ENCODE measurements at places on chromosomes 4 and X. TPM values are rescaled to one million over a fixed set of nuclear protein-coding genes. Genes with fewer than 3 reads are reported as not detected.
A peak's percentile ranks its signal among the peaks of the same experiment; 100 is the strongest.

DNA sequence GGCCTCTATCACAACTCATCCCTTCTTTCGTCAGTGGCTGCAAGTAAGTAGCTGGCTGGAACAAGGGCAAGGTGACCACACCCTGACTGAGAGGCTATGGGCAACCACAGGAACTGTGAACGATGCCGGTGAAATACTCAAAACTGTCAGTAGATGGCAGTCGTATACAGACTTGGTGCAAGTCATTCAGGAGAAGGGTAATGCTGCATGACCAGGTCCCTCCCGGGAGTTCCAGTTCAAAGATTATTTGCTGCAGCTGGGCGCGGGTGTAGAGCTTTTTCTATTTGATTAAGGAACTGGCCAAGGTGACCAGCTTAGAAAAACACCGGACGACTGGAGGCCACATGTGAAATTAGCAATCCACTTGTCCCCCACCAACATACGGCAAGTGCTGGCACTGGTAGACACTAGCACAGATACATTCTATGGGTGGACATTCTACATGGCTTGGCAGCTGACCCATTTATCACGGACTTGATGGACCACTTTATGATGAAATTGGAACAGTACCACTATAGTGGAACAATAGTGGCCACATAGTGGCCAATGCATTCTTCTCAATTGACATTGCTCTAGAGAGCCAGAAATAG is 726.6 kb downstream of the TRAM1L1 start:
- peak; percentile 15 for DNase-seq

DNA sequence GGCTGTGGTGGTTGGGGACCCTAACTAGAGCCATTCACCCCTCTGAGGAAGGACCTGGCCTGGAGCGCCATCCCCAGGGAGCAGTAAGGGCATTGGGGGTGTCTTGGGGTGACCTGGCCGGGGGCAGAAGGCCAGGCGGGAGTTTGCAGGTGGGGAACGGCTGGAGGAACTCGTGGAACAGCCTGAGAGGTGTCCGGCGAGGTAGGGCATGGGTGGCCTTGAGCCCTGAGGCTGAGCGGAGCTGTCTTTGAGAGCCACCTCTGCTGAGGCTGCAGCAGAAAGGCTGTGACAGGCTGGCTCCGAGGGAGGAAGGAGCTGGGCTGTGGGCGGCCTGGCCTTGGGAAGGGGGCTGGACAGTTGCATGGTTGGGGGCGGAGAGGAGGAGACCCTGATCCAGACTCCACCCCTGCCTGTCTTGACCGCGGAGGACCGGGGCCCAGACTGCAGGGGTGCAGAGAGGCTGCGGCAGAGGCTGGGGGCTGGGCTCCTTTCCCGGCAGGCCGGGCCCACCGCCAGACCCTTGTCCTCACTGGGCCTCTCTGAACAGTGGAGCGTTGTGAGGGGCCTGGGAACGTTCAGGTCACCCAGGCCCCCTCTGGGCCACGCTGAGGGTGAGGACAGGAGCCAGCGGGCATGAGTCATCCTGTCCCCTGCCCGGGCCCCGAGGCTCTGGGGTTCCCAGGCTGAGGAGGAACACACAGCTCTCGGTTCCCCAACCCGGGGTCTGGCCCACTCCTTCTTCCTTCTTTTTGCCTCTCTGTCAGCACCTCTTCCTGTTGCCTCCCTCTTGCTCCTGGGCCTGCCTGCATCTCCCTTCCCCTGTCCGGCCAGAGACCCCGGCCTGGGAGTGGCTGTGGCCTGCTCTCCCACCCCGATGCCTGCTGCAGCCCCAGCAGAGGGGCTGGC is 8.1 kb downstream of the SH3BP2 start:
- peak; percentile 61 for DNase-seq

The GATA1 gene
- not detected for total RNA-seq

DNA sequence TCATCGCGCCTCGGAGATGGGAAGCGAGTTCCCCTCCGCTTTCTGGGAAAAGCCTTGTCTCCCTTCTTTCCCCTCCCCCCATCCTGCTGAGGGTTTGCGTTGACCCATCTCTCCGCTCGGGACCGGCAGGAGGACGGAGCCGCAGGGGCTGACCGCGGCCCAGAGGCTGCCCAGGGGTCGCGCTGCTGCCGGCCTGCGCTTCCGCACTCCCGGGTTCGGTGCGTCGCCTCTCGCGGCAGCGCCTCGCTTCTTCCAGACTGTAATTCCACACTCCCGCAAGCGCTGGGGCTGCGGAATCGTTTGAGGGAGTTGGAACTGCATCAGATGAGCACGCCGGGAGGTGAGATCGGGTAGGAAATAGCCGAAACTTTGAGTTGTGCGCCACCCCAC is 88.3 kb downstream of the BCOR start:
- DNase-seq, result peak; percentile 17

DNA sequence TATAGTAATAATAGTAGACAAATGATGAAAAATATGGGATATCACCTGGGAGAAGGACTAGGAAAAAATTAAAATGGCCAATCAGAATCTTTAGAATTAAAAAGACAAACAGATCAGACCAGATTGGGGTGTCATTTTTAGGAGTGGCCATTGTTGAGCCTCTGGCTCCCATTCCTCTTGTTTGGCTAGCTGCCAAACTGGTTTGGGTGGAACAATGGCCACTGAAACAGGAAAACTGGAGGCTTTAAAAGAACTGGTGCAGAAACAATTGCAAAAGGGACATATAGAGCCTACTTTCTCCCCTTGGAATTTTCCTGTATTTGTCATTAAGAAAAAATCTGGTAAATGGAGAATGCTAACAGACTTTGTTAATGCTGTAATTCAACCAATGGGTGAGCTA is 294.8 kb upstream of the DKK2 start:
- no peak for DNase-seq

- peak; percentile 84 for DNase-seq
Measured at GRCh38 chr4:40056716-40057585, at the start of gene N4BP2. TSS of gene N4BP2 (plus strand) at chr4:40056850. CDS start at chr4:40097341, 40,491 bp downstream.

DNA sequence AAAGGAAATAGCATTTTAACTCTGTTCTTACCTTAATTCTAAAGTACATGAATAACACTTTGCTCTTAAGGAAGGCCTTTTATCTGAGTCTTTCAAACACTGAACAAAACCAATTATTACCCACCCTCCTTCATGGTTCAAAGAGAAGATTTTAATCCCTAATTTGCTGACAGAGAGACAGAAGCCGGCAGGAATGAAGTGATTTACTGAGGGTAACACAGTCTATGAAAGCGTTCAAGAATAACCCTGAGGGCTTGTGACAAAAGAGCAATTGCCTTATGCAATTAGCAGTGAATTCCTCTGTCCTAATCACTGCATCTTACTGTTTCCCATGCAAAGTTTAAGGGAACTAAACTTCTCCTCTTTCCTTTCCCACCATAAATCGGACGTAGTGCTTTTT is 144.1 kb downstream of the PACRGL start:
- no peak for DNase-seq

The PAGE3 gene
- total RNA-seq, result not detected

The MXRA5 gene
- not detected for total RNA-seq

The SLC39A8 gene
- total RNA-seq, result 55.8 TPM

GRCh38 chr4:159047478-159048165 is 55.3 kb upstream of the RAPGEF2 start:
- DNase-seq, result no peak

GRCh38 chr4:6134612-6135220 is 65.6 kb downstream of the JAKMIP1 start:
- DNase-seq, result no peak

GRCh38 chr4:184514121-184514988 is 40.0 kb upstream of the IRF2 start:
- DNase-seq, result peak; percentile 75

GRCh38 chr4:1516881-1517480 is 110.7 kb upstream of the NKX1-1 start:
- DNase-seq, result no peak

GRCh38 chr4:5399790-5400421 is 308.5 kb downstream of the EVC2 start:
- DNase-seq, result no peak

The SMIM10L2A gene
- total RNA-seq, result 0.31 TPM

The SH3RF1 gene
- 0.87 TPM for total RNA-seq

DNA sequence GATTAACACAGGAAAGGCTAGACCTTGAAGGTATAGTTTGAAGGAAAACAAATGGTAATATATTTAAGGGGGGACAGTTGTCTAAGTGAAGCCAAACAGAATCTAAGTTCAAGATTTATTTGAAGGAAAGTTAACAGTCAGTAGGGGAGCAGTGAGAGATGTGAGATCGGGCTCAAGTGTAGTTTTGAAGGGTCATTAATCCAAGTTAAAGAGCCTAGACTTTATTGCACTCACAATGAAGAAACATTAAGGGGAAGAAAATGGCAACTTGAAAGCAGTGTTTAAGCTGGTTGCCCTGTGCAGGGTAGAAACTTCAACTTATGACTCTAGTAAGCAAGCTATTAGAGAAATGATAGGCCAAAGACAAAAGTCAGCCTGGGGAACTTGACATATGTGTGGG is 1952.2 kb downstream of the PCDH7 start:
- no peak for DNase-seq

- DNase-seq, result peak; percentile 36
Measured at GRCh38 chr4:83114576-83114975, at the start of gene PLAC8. TSS of gene PLAC8 (minus strand) at chr4:83114729. CDS start at chr4:83107921, 6,808 bp downstream.

DNA sequence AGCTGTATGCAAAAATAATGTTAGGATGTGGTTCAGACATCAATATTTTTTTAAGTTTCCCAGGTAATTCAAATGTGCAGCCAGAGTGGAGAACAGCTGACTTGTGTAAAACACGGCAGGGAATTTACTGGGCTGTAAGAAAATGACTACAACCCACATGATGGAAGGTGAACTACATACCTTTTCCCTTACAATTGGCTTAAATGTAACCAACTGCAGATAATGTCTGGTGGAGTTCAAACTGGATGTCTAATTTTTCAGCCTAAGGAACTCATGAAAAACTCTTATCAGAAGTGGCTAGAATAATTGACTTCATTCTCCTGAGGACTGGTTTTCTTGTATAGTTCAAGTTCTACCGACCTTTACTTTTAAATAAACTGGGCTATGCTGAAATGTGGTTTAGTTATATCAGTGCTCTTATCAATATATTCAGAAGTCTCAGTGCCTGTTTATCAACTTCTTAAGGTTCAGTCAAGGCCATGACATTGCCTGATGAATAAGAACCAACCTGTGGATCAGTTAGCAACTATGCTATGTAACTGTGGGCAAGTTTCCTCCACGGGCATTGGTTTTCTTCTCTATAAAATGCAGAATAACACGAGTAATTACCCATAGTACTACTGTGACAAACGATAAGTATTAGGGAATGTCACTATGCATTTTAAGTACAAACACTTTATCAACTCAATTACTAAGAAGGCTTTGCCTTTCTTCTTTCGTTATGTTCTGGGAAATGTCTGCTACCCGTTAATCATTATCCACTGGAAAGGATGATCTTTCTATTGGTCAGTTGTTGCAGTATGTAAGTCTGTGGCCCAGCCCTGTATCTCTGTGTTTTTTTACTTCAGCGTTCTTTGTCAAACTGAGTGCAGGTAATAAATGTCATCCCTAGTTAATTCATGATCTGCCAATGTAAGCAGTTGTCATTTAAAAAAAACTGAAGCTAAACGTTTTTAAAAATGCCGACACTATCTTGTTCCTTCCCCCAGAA is 181.6 kb downstream of the PCDH7 start:
- DNase-seq, result no peak

DNA sequence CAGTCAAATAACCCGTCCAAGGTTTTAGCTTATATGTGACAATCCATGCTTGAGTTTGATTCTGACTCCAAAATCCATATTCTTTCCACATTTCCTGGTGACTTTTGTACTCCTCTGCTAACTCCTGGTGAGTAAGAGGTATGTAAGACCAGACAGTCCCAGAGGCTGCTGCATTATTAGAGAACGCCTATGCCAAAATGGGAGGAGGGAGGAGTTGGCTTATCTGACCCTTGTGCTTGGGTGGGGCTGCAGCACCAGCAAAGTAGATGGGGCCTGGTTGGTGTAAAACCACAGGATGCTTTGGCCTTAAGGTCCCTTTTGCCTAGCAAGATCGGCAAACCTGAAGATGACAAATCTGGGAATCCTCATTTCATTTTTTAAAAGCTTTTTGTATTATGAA is 9.1 kb upstream of the RNF212 start:
- no peak for DNase-seq

GRCh38 chr4:5553801-5554200 is 154.6 kb downstream of the EVC2 start:
- DNase-seq, result no peak

DNA sequence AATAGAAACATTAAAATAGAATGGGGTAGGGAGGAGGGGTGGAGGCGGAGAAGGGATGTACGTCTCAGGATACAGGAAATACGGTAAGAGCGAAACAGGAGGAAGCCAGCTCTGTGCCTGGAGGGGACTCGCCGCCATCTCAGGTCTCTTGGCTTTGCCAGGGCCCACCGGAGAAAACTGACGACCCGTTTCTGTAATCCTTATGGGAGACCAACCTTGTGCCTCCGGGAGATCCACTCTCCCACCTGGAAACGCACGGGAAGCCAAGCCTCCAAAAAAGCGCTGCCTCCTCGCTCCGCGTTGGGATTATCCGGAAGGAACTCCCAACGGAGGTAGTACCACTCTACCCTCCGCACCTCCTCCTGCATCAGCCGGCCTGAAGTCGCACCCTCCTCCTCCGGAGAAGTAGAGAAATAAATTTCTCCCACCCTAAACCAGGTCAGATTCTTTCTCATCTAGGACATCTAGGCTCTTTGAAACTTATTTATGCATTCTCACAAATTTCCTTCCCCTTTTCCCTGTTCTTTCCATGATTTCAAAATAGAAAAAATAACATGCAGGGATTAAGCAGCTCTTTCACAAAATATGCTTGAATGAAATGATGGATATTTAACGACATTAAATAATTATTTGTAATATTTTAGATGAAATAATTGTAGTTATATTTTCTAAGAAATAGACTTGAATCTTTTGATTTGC is at the start of gene NBDY:
NBDY (plus strand) TSS at position 92 of the 699 bp plus-strand sequence; CDS start at position 203, 111 bp downstream.
- DNase-seq, result peak; percentile 13

- no peak for DNase-seq
Measured at GRCh38 chr4:67366311-67366861, 178.9 kb downstream of the CENPC start.

DNA sequence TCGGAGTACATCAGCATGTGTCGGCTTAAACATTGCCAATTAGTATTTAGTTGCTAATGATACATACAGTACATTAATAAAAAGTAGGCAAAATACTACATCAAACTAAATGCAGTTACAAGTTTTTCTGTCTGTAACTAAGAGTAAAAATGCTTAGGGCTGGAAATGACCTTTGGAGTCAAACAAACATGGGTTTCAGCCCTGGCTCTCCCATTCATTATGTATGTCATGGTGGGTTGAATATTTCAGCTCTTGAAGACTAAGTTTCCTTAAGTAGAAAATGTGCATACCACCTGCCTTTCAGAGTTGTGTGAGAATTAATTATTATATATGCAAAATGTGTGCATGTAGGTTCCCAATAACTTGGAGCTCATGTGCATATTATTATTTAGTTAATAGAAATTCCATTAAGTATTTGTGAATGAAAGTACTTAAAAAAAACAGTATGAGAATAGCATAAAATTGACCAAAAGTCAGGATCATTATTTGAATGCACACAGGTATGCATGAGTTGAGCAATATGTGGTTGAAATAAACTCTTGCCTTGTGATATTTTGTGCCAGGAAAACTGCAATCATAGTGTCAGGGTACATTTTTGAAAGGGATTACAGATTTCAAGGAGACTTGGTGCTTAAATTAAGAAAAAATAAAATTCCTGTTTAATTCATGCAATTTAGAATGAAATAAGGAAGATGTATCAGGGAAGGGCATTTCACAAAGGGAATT is 2048.7 kb downstream of the PCDH7 start:
- no peak for DNase-seq

The RASSF6 gene
- total RNA-seq, result not detected

- DNase-seq, result no peak
Measured at GRCh38 chr4:83025563-83025962, 9.4 kb upstream of the COPS4 start.

The MAGEC2 gene
- total RNA-seq, result not detected
